ENCODE measurements at places on chromosomes 12 and 14.

GRCh38 chr12:105212438-105212837, 23.5 kb downstream of the APPL2 start:
- no peak for DNase-seq

GRCh38 chr12:51507178-51507577, 82.5 kb downstream of the SLC4A8 start:
- DNase-seq: no peak

DNA sequence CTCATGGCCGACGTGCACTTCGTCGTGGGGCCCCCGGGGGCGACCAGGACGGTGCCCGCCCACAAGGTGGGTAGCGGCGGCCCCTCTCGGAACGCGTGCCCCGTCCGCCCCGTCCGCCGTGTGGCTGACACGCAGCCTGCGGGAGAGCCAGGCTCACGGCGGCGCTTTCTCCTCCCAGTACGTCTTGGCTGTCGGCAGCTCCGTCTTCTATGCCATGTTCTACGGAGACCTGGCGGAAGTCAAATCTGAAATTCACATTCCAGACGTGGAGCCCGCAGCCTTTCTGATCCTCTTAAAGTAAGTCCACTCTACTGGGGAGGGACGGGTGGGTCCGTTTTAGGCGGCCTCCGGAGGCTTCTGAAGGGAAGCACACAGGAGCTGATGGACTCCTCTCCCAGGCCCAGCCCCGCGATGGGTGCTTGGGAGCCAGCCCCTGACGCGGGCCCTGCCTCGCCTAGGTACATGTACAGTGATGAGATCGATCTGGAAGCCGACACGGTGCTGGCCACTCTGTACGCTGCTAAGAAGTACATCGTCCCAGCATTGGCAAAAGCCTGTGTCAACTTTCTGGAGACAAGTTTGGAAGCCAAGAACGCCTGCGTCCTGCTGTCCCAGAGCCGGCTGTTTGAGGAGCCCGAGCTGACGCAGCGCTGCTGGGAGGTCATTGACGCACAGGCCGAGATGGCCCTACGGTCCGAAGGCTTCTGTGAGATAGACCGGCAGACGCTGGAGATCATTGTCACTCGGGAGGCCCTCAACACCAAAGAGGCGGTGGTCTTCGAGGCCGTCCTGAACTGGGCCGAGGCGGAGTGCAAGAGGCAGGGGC, 1.1 kb downstream of the BTBD6 start:
- DNase-seq: no peak

DNA sequence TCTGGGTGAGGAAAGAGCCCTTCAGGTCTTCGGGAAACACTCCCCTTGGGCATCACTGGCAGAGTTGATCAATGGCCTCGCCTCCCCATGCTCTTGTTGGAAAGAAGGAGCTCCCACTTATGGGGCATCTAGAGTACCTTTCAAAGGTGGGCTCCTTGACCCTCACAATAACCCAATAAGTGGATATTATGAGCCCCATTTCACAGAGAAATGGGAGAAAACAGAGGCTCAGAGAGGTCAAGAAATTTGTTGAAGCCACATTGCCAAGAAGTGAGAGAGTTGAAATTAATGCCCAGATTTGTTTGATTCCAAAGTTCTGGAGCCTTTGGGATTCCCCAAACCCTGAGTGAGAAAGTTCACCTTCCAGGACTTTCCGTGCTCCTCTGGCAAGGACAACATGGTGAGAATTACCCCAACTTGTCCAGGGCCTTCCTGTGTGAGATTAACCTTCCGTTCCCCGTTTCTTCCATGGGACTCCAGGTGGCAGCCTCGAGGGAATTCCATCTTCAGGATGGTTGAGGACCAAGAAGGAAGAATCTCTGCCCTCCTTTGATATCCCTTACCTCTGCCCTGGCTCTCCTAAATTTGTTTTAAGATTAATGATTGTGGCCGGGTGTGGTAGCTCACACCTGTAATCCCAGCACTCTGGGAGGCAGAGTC, 7.5 kb upstream of the CHD4 start:
- DNase-seq: no peak

DNA sequence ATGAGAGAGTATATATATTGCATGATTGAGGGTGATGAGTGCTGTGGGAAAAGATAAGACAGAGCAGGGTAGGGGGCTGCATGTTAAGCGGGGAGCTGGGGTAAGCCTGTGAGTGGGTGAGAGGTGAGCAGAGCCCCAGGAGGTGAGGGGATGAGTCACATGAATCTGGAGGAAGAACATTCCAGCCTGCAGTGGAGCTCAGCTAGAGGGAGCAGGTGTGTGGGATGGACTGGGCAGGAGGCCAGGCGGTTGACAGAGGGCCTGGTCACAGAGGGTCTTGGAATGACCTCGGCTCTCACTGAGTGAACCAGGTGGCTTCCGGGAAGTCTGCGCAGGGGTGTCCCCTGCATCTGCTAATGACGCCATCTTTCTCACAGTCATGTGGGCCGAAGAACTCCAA, 44.4 kb downstream of the GIT2 start:
- no peak for DNase-seq

GRCh38 chr14:72523424-72524294, 370.2 kb downstream of the DPF3 start:
- DNase-seq: no peak

- DNase-seq: no peak
These were observed 30.3 kb downstream of the ANO6 start for GRCh38 chr12:45246236-45246635.

DNA sequence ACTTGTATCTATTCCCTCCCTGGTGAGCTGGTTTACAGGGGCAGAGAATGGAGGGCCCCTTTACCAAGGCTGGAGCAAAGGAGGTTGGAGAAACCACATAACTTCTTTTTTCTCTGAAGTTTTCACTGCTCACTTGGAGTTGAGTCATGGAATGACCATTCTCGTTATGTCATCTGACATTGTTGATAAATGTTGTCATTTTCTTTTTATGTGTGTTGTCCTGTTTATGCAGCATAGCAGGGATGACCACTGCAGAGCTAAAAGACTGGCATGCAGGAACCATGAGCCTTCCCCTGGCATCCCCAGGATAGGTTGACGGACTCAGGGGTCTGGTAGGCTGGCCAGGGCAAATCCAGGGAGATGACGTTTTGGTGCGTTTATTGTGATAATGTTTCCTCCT, 256.8 kb upstream of the DDHD1 start:
- DNase-seq: no peak

GRCh38 chr12:80869264-80869663, 68.5 kb downstream of the LIN7A start:
- no peak for DNase-seq

DNA sequence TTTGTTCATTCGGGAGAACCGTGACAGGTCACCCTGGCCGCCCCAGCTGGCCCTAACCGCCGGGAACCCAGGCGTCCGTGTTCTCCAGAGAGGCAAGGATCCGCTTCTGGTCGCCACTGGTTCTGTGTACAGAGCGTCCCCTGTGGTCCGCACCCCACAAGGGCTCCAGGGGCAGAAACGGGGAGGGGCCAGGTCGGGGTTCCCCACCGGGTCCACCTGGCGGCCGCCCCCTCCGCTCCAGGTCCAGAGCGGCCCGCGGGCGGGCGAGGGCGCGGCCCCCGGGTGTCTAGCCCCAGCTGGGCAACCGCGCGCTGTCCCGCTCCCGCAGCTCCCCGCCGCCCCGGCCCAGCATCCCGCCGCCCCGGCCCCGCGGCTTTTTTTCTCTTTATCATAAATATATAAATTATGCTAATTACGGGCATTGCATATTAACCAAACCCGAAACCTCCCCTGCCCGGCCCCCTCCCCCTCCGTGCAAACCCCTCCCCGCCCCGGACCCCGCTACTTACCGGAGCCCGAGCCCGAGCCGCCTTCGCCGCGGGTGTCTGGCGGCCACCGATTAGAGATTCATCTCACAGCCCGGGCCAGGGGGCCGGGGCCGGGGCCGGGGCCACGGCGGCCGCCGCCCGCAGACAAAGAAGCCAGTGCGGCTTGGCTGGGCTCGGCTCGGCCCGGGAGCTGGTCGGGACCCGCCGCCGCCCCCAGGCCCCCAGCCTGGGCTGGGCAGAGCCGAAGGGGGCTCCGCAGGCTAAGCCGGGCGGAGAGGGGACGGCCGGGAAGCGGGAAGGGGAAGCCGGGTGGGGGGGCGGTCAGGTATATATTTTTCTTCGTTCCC, 512 bp downstream of the POU6F1 start:
- DNase-seq: peak; percentile 24

DNA sequence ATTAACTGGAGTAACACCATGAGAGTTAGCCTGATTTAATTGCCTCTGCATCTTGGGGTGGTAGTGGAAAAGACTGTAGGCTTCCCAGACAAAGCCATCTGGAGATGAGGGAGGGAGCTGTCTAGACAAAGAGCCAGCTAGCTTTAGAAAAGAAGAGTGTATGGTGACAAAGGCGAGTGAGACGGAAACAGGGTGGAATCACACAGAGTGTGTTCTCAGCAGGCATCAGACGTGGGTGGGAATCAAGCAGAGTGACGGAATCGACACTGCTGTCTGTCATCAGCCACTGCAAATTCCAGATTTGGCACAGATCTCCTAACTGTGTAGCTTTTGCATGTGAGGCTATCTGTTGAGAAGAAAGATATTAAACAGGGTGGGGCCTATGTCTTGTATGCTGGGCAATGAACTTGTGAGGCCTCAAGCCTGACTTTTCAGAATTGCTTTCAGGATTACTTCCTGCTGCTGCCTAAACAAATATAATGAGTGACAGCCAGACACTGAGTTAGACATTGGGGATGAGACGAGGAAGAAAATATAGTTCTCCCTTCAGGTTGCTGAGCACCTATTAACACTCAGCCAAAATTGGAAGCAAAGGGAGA, 236.5 kb upstream of the GRIP1 start:
- no peak for DNase-seq

DNA sequence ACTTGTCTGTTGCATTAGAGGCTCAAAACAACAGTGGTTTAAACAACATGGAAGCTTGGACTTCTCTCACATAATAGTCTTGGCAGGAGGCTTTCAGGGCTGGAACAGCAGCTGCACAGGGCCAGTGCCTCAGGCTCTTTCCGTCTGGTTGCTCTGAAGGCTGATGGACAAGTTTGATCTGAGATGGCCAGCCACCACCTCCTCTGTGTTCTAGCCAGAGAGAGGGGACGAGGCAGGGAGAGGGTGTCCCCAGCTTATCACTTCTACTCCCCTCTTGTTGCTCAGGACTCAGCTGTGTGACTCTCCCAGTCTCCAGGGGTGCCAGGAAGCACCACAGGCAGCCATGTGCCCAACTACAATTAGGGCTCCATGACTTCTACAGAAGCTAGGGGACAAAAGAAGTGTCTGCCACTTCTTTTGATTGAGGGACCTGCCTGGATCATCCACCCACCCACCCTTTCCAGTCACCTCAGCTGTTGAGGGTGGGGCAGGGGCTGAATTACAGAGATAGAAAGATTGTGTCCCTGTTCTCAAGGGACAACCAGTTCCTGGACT, 46.6 kb downstream of the SMIM41 start:
- no peak for DNase-seq

DNA sequence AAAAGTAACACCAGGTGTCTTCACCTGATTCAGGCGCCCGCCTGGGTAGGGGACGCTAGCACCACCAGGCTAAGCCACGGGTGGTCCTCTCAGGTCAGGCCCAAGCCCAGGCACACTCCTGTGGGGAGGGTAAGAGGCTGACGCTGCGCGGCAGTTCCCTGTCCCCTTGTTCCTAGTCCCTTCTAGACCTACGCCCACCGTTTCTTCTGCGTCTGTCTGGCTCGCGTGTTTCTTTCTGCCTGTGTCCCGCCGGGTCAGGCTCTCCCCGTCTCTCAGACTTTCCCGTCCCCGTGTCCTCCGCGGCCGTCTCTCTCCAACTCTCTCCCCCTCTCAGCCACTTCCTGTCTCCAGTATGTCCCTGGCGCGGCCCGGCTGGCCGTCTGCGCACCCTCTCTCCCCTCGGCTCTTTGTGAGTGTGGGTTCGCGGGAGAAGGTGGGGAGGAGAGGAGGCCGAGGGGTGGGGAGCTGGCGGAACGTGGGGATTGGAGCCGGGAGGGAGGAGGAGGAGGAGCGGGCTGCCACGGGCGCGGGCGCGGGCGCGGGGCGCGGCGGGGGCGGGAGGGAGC, 3.1 kb upstream of the TNS2 start:
- DNase-seq: peak; percentile 51

DNA sequence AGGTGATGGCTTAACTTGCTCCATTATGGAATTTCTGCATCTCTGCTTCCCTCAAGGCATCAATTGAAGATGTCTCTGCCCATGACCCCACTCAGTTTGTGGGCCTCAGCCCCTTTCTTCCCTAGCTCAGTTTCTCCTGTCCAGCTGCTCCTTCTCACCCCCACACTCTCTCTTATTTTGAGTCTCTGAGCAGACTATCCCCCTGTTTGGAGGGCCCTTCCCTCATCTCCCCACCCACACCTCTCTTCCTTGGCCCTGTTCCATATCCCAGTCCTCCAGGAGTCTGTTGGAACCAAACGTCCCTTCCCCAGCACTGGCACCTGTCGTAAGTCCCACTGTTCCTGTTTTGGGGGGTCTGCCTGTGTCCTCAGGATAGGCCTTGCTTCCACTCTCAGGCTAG, 8.3 kb upstream of the KRT1 start:
- no peak for DNase-seq

- no peak for DNase-seq
These were observed 26.8 kb downstream of the FERMT2 start for GRCh38 chr14:52923902-52924575.
